ENCODE measurements at places on chromosomes 16 and 17.

GRCh38 chr17:83062011-83062817 is 17.2 kb upstream of the METRNL start:
- H3K36me3 ChIP-seq: peaks cover 11% of the 10 kb centered on the region
- DNase-seq: no peak
- no peak overlapping the region for H3K4me3 ChIP-seq
- no peak overlapping the region for H3K27ac ChIP-seq
- H3K27me3 ChIP-seq: no peaks in the 10 kb centered on the region

- peaks cover 2% of the 10 kb centered on the region for H3K36me3 ChIP-seq
- peaks cover 2% of the 10 kb centered on the region for H3K4me1 ChIP-seq
- DNase-seq: no peak
- no peaks in the 10 kb centered on the region for H3K27me3 ChIP-seq
Measured at GRCh38 chr17:65222214-65222738, 85.1 kb downstream of the RGS9 start.

DNA sequence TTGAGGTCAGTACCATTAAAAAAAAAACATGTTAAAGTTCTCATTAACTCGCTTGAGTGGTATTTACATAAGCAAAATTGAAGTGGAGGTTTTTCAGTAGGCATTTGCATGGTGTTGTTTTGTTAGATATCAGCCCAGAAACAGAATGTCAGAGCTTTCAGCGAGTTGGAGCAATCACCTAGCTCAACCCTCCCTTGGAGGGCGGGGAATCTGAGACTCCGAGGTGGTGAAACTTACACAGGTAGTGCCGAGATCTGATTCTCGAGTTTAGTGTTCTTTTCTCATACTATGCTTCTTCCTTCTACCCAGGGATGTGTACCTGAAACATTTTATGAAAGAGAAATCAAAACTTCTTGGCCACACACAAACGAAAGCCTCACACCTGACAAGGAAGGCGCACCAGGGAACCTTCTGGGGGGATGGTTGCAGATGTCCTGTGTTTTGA is 6.6 kb downstream of the SEC14L1 start:
- peak overlapping the region; percentile 8 for H3K27ac ChIP-seq
- H3K4me1 ChIP-seq: peaks cover 34% of the 10 kb centered on the region
- H3K36me3 ChIP-seq: peaks cover 37% of the 10 kb centered on the region
- H3K4me3 ChIP-seq: no peak overlapping the region
- no peak for DNase-seq

DNA sequence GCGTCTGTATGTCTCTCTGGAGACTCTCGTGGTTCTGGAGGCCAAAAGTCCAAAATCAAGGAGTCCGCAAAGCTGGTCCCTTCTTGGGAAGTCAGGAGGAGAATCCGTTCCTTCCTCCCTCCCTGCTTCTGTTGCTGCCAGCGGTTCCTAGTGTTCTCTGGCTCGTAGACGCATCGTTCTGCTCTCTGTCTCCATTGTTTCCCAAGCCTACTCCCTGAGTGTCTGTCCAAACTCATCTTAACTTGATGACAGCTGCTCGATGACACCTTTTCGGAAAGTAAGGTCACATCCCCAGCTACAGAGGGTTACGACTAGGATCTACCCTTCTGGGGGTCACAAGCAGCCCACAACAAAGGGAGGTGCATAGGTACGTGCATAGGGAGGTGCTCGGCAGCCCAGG is 80.7 kb upstream of the FOXF1 start:
- H3K4me1 ChIP-seq: no peaks in the 10 kb centered on the region
- DNase-seq: no peak
- peaks cover 9% of the 10 kb centered on the region for H3K27me3 ChIP-seq
- peaks cover 3% of the 10 kb centered on the region for H3K36me3 ChIP-seq
- no peak overlapping the region for H3K4me3 ChIP-seq

DNA sequence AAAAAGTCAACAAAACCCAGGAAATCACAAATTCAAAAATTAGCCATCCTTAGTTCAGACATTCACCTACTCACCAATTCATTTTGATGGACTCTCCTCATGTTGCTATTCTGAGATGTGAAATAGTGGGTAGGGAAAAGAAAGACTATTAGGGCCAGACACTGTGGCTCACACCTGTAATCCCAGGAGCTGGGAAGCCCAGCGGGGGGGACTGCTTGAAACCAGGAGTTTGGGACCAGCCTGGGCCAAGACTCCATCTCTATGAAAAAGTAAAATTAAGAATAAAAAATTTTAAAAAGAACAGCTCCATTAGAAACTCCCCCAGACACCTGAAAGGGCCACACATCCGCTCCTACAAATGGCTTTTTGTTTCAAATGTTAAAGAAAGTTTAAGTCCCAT is 21.4 kb downstream of the UBE2O start:
- DNase-seq: no peak
- peaks cover 7% of the 10 kb centered on the region for H3K36me3 ChIP-seq
- peaks cover 16% of the 10 kb centered on the region for H3K4me1 ChIP-seq
- H3K27ac ChIP-seq: no peak overlapping the region
- H3K4me3 ChIP-seq: no peak overlapping the region

DNA sequence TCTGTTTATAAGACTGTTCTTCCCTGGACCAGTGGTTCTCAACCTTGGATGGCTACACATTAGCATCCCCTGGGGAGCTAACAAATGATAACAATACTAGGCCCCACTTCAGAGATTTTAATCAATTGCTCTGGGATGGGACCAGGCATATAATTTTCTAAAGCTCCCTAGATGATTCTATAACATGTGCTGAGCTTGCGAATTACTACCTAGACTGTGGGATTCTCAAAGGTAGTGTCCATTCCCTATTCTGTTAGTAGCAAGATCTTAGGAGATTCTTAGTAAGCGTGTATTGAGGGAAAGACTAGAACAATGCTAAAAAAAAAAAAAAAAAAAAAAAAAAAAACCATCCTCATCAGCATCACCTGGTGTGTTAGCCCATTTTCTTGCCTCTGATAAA is 412.0 kb upstream of the CDH5 start:
- H3K36me3 ChIP-seq: no peaks in the 10 kb centered on the region
- DNase-seq: no peak
- H3K27ac ChIP-seq: no peak overlapping the region
- H3K4me1 ChIP-seq: no peaks in the 10 kb centered on the region
- no peak overlapping the region for H3K4me3 ChIP-seq

DNA sequence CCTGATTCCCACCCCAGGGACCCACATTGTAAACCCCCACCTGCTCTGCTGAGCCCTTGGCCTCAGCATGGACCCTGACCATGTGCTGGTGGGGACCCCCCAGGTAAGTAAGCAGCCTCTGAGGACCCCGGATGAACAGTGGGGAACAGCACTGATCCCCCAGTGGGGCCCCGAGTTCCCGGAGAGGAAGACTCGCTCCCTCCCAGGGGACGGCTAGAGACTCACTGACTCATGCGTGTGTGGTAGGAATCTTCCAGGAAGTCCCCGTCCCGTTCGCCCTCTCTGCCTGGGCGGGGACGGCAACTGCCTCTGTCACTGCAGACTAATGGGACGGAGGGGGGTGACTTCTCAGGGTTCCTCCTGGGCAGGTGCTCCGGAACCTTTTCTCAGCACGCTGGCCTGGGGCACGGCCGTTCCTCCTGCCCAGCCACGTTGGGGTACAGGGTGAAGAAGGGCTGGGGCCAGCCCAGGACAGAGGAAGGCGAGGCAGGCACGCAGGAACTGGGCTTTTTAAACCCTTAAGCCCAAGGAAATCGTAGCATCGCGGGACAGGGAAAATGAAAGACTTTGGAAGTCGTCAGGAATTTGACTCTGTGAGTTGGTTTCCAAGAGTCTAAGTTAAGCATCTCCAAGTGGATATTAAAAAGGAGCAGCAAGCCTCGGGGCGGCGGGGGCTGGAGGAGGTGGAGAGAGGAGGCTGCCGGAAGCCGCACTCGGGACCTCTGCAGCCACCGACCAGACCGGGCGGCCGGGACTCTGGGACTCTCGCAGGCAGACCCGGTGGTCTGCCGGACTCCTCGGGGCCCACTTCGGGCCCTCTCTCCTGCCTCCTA is 178.7 kb downstream of the SEC14L1 start:
- H3K36me3 ChIP-seq: peaks cover 3% of the 10 kb centered on the region
- peak overlapping the region; percentile 81 for H3K27ac ChIP-seq
- no peak for DNase-seq
- peak overlapping the region; percentile 70 for H3K4me3 ChIP-seq
- H3K27me3 ChIP-seq: no peaks in the 10 kb centered on the region

DNA sequence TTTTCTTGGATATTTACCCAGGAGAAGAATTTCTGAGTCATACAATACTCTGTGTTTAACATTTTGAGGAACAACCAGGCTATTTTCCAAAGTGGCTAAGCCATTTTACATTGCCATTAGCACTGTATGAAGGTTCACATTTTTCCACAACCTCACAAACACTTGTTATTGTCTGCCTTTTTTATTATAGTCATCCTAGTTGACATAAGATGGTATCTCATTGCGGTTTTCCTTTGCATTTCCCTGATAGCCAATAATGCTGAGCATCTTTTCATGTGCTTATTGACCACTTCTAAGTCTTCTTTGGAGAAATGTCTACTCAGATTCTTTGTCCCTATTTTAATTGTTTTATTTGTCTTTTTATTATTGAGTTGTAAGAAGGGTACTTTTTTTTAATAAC is 107.4 kb upstream of the CES5A start:
- no peaks in the 10 kb centered on the region for H3K36me3 ChIP-seq
- H3K4me1 ChIP-seq: no peaks in the 10 kb centered on the region
- DNase-seq: no peak
- no peak overlapping the region for H3K4me3 ChIP-seq

GRCh38 chr17:55830699-55831471 is 80.0 kb downstream of the PCTP start:
- no peak for DNase-seq
- no peaks in the 10 kb centered on the region for H3K36me3 ChIP-seq
- no peak overlapping the region for H3K4me3 ChIP-seq
- H3K27ac ChIP-seq: no peak overlapping the region
- H3K27me3 ChIP-seq: no peaks in the 10 kb centered on the region

DNA sequence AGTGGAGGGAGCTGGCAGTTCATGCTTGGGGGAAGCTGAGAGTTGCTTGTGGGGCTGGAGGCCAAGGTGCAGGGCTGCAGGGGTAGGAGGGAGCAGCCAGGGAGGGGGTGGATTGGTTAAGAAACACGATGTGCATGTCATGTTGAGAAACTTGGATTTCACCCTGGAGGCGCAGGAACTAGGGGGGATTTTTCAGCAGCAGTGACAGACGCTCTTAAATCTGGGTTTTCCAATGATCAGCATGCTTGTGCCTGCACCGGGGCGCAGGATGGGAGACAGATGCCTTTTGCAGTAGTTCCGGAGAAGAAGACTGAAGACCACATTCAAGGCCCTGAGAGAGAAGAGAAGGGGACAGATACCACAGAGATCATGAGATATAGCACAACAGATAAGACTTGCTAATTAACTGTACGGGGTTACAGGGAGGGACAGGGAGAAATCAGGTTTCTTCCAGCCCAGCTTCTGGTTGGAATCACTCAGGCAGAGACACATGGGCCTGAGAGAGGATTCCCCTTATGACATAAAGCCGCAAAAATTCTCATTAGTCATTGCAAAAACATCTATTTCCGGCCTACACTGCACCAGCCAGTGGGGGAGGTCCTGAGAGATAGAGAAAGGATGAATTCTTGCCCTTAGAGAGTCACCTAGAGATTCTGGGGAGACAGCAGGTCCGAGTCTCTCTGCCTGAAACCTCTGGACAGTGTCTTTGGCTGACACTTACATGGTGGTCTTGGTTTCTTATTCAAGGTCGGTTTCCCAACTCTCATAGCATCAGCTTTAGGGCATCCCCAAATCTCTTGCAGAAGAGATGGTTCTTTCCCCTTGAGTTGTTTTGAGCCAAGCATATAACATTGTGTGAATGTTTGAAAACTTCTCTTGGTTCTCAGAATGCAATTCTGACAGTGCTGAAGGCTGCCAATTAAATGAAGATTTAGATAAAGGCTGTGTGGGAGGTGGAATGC is 27.1 kb downstream of the CDH13 start:
- peak overlapping the region; percentile 66 for H3K4me3 ChIP-seq
- H3K4me1 ChIP-seq: peaks cover 74% of the 10 kb centered on the region
- peak overlapping the region; percentile 95 for H3K27ac ChIP-seq
- peaks cover 18% of the 10 kb centered on the region for H3K36me3 ChIP-seq
- peak; percentile 48 for DNase-seq

All from effector memory CD8-positive, alpha-beta T cell (primary cell).